ENCODE measurements at places on chromosomes 1 and 21. TPM values are rescaled to one million over a fixed set of nuclear protein-coding genes. Genes with fewer than 3 reads are reported as not detected.
A peak's percentile ranks its signal among the peaks of the same experiment; 100 is the strongest.

DNA sequence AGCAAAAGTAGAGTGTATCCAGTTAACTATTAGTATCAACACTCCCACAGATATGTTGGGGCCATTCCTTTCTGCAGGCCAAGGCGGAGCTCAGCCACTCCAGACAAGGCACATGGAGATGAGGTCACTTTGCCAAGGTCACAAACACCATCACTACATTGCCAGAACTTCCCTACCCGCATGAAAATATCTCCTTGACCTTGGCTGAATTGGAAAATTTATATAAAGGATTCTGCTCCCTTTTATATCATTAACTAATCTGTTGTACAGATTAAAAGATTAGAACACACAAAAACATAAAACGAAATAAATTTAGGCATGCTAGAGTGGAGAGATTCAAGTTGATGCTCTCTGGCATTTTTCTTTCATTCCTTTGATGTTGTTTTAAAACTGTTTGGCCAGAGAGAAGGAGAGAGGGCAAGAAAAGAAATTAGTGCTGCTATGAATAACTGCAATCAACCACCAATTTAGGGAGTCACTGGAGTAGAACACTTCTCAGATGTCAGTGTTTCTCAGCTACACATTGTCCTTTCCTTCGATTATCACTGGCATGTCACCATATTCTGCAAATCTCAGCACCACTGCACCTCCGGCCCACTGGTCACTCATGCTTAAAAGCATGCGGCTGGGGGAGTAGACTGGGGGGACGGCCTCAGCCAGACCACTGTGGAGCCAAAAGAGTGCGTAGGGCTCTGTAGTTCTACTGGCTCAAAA is 78.7 kb upstream of the ATP1B1 start:
- DNase-seq = peak; percentile 72

- peak; percentile 90 for DNase-seq
Observed at GRCh38 chr1:218380125-218380977, 35.2 kb downstream of the TGFB2 start.

DNA sequence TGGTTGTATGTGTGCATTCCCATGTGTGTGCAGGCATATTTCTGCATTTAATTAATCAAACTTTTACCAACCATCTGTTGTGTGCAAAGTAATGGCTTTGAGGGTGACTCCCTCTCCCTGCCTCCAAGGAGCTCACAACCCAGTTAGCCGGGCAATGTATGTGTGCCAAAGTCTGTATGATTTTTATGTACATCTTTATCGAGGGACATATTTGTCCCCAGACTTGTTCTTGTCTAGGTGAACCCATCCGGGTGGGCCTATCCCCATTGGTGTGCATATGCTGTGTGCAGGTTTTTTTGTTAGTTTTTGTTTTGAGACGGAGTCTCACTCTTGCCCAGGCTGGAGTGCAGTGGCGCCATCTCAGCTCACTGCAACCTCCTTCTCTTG is 1.8 kb downstream of the SYTL1 start:
- no peak for DNase-seq

GRCh38 chr1:76661531-76661930 is 205.7 kb upstream of the ST6GALNAC5 start:
- no peak for DNase-seq

- peak; percentile 94 for DNase-seq
Observed at GRCh38 chr1:8822373-8823294, 5.2 kb upstream of the RERE start.

GRCh38 chr21:44983421-44984206 is 43.8 kb downstream of the SLX9 start:
- no peak for DNase-seq

DNA sequence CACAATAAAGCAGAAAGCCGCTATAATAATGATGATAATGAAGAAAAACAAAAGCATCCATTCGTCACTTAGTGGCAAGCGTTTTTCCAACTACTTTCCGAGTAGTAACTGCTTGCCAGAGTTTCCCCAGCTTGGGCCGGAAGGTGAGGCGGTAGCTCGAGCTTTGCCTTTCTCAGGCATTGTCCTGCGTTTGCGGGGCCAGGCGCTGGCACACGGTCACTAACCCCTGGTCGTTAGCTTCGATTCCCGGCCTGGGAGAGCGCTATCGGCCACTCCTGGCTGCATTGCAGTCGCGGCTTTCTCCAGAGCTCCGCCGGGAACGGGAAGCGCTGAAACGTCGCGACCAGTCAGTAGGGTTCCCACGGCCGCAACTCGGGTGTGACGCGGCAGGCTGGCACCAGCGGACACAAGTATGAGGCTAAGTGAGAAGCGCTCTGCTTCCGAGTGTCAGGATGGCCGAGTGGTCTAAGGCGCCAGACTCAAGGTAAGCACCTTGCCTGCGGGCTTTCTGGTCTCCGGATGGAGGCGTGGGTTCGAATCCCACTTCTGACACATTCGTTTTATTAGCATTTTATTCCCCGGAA is 14.6 kb upstream of the ZNF692 start:
- DNase-seq = peak; percentile 98

DNA sequence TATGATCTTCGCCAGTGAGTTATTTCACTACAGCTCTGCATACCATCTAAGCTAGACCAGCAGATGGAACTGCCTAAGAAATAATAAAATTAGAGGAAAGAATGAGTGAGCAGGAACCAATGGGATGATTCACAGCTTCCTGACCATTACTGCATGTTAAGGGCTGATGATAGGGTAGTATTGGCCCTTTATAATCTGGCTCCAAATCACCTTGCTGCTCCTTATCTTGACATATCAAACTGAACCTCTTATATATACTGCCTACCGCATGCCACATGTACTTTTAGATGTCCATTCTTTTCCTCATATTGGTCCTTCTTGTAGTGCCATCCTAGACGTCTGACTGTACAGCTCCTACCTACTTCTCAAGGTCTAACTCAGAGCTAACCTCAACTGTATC is 524.4 kb downstream of the DPYD start:
- DNase-seq = no peak

- no peak for DNase-seq
Observed at GRCh38 chr1:176617881-176618280, 154.9 kb downstream of the PAPPA2 start.

DNA sequence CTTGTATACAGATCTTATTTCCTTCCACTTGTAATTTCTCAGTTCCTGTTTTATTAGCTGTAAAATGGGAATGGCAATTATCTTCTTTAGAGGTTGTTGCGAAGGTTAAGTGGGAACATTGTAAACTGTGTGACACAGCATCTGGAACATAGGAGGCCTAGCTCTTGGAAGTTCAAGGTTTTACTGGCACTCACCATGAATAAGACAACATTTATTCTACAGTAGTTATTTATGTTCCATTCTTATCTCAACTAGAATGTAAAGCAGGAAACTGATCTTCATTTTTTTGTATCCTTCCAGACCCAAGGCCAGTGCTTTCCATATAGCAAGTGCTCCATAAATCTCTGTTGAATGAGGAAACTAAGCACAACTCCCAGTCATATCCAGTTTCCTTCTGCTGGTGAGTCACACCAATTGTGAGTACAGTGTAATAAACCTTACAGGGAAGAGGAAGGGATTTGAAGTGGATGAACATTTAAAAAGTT is 1.4 kb downstream of the BCL10 start:
- peak; percentile 60 for DNase-seq

DNA sequence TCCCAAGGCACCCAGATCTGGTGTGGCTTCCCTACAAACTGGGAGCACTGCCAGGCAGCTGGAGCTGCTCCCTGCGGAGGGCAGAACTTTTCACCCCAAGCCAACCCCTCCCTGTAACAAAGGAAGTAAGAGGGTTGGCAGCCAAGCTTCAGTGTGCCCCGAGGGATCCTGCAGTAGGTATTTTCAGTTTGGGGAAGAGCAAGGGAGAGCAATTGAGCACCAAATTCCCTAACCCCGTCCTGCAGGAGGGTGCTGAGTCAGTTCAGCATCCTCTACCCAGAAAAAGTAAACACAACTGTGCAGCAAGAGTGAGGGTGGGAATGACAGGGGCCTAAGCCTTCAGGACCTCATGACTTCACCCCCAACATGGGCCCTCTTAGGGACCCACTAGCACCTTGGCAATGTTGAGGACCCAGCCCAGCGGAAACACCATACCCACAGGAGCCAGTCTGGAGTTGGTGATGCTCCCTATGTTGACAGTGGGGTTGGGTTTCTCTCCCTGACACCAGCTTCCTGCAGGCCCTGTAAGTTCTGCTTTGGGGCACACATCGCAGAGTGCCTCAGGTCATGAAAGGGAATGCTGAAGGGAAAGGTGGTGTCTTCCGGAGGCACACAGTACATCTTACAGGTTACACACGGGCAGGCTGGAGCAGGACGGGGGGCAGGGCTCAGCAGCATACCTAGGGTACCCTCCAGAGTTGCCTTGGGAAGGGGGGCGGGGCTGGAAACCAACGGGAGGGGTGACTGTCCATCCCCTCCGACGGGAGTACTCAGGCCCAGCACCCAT is 14.8 kb downstream of the SH3BP5L start:
- DNase-seq = no peak

GRCh38 chr1:15620155-15620545 is 2.9 kb downstream of the DDI2 start:
- DNase-seq = no peak

GRCh38 chr21:38240129-38240528 is 16.7 kb upstream of the KCNJ15 start:
- DNase-seq = no peak

DNA sequence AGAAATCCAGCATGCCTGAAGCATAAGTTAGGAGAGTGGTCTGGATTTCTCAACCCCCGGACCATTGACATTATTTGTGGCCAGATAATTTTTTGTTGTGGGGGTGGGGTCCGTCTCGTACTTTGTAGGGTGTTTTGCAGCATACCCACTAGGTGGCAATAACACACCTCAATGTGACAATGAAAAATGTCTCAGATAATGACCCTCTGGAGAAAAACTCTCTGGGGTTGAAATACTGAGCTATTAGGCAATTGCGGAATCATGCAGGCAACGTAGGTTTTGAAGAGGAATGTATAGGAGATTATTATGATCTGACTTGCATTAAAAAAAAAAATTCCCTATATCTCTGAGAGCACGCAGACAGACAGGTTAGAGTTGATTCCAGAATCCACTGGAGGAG is 25.3 kb upstream of the RRP15 start:
- no peak for DNase-seq

DNA sequence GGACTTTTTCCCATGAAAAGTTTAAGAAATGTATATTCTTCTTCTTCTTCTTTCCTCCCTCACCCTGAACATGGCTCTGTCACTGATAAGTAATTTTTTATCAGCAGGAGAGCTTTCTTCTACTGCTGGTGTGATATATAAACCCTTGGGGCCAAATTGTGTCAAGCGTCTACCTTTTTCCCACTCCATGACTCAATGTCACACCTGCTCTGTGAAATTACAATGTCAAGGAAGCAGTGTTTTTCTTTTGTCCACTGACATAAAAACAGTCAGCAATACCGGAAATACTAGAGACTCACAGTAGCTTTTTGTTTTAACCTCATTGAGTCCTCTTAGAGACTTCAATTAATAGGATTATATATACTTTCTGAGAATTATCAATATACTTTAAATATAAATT is 416.2 kb upstream of the ADGRL4 start:
- DNase-seq = no peak

- DNase-seq = no peak
Observed at GRCh38 chr21:24910591-24910990, 696.7 kb downstream of the MRPL39 start.

The C1orf116 gene
- 1.7 TPM for total RNA-seq

The SYCP1 gene
- total RNA-seq = not detected

The KCNJ6 gene
- not detected for total RNA-seq

The OR2L8 gene
- total RNA-seq = not detected

The DNAJC16 gene
- total RNA-seq = 6.8 TPM

The OR14K1 gene
- not detected for total RNA-seq

The AIRE gene
- total RNA-seq = not detected

The U2AF1 gene
- 127 TPM for total RNA-seq

The PPCS gene
- total RNA-seq = 78.7 TPM

The FAM151A gene
- total RNA-seq = not detected

The FAM131C gene
- 2.4 TPM for total RNA-seq
